Stimulated activated CD4-positive, alpha-beta T cell treated with anti-CD3 and anti-CD28 coated beads, TNF-alpha, amount 100 ng/mL, for 1 hour (primary cell): ENCODE measurements at places on chromosomes 7 and 10.

DNA sequence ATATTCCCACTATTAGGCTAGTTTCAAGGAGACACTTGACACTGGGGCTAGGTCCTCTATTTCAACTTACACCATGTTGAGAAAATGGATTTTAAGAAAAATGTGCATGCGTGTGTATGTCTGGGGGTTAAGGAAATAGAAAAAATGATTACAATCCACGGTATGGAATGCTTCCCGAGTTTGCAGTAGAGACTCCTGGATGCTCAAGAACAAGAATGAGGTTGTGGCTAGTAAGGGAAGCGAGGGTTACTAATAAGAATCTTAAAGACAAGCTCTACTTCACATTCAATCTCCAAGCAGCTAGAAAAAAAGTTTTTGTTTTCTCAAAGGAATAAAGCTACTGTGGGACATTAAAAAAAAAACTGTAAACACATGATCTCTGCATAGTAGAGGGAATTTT, 54.7 kb downstream of the ANK3 start:
- DNase-seq = no peak

- no peak for DNase-seq
Observed at GRCh38 chr7:2024567-2024918, 208.2 kb downstream of the MAD1L1 start.

GRCh38 chr7:33248671-33249070, 119.3 kb downstream of the BBS9 start:
- no peak for DNase-seq

DNA sequence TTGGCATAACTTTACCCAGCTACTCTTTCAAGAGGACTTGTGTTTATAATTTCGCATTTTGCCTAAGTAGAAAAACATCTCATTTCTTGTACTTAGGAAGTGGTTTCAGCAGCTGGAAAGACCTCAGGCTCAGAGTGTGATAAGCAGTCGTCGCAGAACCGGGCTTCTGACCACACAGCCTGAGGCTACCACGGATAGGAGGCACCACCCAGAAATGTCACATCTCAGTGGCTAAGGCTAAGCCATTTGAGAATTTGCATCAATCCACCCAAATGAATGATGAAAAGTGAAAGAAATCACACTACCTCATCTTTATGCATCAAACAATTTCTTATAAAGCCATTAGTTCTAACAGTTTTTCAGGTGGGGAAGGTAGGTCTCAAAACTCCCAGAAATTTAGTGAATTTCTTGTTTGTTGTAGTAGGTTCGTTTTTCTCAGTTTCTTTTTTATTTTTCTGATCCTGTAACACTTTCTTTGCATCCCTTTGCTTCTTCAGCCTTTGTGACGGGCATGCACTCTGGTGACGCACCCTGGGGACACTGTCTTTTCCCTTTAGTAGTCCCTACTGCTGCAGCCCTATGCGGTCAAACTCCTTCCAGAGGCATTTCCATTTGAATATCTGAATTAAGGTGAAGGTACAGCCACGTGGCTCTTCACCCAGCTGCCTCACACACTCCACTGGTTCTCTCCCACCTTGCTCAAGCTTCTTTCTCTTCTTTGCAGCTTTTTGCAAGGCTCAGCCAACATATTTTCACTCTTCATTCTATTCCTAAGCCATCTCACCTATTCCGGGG, 68.5 kb downstream of the MAP3K8 start:
- DNase-seq = no peak

GRCh38 chr10:7134448-7134847, 276.4 kb downstream of the SFMBT2 start:
- no peak for DNase-seq
